ENCODE measurements at places on chromosomes 12 and 14.

GRCh38 chr12:103318566-103318965, 177.2 kb downstream of the C12orf42 start:
- no peak for DNase-seq

GRCh38 chr12:52210186-52210924, 18.5 kb upstream of the KRT80 start:
- no peak for DNase-seq

- DNase-seq = no peak
These were observed 410.3 kb downstream of the SLC6A15 start for GRCh38 chr12:84502180-84502860.

DNA sequence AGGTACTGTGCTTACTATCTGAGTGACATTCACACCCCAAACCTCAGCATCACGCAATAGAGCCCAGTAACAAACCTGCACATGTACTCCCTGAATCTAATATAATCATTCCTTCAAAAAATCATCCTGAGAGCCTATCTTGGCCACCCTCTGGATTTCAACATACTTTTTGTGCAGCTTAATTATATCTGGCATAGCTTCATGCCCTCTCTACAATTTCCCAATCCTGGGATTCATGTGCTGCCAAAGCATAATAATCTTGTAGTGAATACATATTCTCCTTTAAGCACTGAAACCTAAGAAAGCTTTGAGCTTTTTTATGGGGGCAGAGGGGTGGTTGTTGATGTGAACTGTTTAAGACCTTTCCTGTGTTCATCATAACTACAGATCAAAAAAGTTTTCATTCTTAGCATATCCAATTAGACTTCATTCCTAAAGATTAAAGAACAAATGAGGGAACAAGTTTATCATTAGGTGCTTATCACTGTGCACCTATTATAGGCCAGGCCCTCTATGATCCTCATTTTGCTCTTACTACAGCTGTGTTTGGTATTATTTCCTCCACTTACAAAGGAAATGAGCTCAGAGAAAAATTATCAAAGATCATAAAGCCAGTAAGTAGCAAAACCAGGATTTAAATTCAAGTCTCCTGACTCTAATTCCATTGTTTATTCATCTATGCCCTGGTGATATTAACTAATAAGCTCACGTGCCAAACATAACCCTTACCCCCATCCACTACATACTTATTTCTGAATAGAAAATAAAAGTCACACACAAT, 51.2 kb downstream of the SINHCAF start:
- no peak for DNase-seq

GRCh38 chr12:103494051-103494733, 1.6 kb downstream of the C12orf42 start:
- DNase-seq = no peak

DNA sequence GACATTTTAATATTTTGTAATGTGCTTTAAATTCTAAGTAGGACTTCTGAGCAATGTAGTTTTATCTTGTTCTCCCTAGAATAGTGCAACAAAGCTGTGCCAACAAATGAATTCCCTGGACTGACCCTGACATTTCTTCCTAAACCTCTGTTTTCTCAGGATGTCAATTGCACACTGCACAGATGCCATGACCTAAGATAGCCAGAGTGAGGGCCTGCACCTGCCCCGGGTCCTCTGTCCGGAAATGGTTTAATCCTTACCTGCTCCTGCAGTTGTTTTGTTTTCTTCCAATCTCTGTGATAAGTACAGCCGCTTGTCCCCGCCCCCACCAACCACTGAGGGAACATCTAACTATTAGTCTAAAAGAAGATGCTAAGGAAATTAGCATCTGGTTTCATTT, 831.5 kb downstream of the GALC start:
- DNase-seq = no peak

DNA sequence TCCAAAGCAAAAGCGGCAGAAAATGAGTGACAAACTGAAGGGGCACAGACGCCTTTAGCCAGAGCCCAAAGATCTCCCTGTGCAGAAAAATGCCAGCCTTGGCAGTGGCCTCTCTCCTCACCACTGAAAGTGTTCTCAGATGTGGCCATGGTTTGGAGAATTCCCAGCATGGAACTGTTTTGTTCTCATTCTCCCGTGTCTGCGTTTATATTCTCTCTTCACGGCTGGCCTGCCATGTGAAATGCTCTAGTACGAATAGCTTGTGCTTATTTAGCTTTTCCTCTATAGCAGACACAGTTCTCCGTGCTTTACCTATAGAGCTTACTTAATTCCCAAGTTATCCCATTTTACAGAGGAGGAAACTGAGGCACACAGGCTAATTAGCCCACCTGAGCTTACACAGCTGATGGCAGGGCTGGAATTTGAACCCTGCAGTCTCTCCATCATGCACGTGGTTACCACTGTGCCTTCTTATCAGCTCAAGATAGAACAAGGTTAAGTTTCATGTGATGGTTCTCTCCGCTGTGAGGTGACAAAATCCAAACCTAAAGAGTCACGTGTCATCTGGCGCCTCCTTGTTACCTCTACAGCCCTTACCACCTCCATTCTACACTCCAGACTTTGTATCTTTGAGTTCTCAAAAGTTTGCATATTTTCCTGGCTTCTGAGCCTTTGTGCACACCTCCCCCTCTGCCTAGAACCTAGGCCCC, 141.6 kb downstream of the GCH1 start:
- DNase-seq = no peak

DNA sequence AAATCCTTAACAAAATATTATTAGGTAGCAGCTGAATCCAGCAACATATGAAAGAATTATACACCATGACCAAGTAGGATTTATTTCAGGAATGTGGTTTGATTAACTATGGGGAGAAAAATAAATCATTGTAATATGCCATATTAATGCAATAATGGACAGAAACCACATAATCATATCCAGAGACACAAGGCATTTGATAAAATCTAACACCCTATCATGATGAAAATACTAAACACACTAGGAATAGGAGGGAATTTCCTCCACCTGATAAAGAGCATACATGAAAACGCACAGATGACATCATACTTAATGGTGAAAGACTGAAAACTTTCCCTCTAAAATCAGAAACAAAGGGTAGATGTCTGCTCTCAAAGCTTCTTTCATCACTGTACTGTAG, 238.9 kb downstream of the PHLDA1 start:
- DNase-seq = no peak

DNA sequence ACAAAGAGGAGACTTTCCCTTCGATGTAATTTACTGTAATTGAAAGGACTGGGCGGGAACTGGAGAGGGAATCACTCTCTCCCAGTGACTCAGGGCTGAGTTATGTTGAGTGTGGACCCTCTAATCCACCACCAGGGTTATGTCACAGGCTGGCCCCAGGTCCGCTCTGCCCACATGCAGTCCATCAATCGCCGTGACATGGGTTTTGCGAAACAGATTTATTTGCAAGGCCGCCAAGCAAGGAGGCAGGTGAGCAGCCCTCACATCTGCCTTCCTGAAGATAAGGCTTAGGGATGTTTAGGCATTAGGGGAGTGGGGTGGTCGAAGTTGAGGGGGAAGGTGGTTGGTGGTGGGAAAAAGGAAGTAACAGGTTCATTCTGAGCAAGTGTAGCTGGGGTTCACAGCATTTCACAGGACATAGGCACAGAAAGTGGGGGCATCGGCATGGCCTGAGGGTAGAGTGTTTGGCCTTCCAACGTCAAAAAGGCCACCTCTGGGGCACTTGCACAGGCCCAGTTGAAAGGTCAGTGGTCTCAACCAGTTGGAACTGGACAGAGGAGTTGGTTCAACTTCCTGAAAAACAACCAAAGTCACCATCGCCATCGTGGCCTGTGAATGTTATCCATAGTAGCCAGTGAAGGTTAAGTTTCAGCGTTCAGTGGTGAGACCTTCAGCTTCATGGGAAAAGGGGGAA, 66.9 kb downstream of the DNAH10 start:
- DNase-seq = no peak

- DNase-seq = no peak
These were observed 6.7 kb downstream of the BTBD6 start for GRCh38 chr14:105255021-105255507.

- DNase-seq = no peak
These were observed 9.6 kb downstream of the BRI3BP start for GRCh38 chr12:125003021-125003420.

GRCh38 chr12:106115440-106115839, 23.3 kb downstream of the NUAK1 start:
- no peak for DNase-seq

DNA sequence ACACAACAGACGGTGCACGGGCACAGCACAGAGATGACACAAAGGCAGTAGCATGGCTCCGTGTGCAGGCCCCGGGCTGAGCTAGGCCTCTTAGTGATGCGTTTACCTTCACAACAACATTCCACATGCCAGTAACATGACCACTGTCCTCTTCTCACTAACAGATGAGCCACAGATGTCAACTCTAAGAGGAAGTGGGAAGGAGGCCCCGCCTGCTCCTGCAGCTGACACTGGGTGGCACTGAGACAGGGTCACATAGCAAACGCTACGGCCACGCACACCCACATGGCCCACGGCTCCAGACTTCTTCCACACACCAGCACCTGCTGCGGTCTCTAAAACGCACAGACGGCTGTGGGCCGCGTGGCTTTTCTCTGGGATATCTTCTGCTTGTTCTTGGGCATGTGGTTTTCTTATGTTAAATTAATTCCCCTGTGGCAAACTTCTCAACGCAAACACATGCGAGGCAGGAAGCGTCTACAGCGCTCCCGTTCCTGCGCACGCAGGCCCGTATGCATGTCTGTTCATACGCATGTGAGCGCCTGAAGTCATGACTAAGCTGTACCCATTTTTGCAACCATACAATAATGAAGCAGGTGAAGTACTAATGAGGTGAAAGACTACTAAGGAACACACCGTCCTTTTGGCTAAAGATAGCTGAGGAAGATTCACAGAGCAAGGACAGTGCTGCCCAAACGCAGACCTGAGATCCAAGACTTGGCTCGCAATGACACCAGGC, 26.8 kb downstream of the AMN start:
- DNase-seq = peak; percentile 86

- DNase-seq = no peak
These were observed 76.3 kb downstream of the CDK17 start for GRCh38 chr12:96323906-96324305.

DNA sequence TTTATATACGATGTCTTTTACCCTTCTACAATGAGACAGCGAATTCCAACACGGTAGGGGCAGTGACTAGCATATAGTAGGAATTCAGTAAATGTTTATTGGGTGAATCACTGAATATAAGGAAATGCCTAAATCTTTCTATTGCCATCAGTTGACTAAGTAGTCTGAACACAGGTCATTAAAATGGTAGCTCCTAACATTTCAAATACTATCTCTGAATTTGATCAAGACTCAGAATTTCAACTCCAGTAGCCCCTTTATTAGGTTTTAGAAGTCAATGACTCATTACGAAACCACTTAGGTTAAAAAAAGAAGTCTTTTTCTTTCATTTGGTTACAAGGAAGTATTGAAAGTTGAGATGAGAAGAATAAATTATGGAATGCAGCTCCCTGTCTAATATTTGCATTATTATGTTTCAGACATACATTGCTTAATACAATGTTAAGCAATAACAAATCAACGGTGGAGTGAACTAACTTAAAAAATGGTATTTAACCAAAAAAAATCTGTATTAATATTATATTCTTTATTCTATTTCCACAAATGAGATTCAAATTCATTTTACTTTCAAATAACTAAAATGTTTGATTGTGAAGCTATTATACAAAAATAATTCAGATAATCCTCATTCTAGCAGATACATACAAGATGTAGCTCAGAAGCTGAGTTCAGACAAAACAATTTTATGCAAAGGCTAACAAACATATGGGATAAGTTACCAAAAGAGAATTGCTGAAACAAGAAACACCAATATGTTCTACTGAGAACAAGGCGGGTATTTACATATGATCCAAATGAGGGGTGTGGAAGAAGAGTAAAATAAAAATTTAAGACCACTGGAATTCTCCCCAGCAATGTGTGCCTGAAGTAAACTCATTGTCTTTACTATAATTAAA, 302.7 kb downstream of the CEP128 start:
- DNase-seq = peak; percentile 79

- peak; percentile 43 for DNase-seq
These were observed 459.2 kb downstream of the RAD51B start for GRCh38 chr14:68278576-68279436.

DNA sequence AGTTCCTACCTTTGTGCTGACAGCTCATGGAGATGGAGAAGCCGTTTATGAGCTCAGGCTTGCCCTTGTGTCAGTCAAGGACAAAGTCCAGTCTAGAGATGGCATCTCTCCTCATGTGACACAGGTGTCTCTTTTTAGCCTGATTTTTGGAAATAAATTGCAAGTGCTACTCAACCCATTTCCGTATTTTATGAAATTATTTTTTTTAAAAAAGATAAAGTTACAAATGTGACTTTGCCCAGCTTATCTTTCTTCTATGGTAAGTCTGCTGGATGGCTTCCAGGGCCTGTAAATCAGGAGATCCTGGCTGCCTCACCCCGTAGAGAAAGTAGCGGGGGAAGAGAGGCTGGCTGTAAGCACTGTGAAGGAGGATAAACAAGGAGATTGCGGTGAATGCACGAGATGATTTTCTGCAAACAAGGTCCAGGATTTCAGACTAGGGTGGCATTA, 169.7 kb downstream of the MYRFL start:
- no peak for DNase-seq

DNA sequence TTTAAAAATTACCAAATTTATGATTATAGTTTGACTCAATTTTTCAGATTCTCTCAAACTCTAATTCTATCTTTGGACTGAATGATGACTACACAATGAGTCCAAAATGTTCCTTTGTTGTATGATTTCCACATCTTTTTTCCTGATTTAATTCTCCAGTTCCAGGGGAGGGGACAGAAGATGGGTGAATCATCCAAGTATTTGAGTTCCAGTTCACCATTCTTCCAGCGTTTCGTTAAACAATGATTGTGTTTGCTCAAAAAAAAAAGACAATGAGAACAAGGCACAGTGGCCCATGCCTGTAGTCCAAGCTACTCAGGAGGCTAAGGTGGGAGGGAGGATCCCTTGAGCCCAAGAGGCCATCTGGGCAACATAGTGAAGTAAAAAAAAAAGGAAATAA, 23.8 kb downstream of the BAZ1A start:
- DNase-seq = no peak

DNA sequence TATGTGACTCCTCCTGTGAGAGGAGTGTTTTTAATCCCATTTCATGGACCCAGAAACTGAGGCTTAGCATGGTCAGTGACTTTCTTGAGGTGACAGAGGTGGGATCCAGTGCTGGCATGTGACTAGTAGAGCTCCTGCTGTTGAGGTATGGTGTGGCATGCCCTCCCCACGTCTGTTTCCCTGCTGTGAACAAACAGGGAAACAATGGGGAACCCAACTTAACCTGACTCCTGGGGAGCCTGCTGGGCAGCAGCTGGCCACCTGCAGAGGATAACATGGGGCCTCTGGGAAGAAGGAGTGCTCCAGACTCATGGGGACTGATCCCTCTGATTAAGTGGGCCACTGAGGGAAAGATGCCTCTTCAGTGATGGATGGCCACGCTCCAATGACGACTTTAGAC, 114.0 kb downstream of the BEGAIN start:
- no peak for DNase-seq

GRCh38 chr12:53805791-53806190, 54.0 kb upstream of the CISTR start:
- no peak for DNase-seq

Measured in HFF-Myc (cell line).